ENCODE measurements at places on chromosomes 2 and 18. TPM values are rescaled to one million over a fixed set of nuclear protein-coding genes. Genes with fewer than 3 reads are reported as not detected.

- no peak overlapping the region for H3K4me3 ChIP-seq
- no peaks in the 10 kb centered on the region for H3K27me3 ChIP-seq
- H3K27ac ChIP-seq, result no peak overlapping the region
- no peaks in the 10 kb centered on the region for H3K36me3 ChIP-seq
Measured at GRCh38 chr2:86274265-86274917, 63.0 kb downstream of the REEP1 start.

DNA sequence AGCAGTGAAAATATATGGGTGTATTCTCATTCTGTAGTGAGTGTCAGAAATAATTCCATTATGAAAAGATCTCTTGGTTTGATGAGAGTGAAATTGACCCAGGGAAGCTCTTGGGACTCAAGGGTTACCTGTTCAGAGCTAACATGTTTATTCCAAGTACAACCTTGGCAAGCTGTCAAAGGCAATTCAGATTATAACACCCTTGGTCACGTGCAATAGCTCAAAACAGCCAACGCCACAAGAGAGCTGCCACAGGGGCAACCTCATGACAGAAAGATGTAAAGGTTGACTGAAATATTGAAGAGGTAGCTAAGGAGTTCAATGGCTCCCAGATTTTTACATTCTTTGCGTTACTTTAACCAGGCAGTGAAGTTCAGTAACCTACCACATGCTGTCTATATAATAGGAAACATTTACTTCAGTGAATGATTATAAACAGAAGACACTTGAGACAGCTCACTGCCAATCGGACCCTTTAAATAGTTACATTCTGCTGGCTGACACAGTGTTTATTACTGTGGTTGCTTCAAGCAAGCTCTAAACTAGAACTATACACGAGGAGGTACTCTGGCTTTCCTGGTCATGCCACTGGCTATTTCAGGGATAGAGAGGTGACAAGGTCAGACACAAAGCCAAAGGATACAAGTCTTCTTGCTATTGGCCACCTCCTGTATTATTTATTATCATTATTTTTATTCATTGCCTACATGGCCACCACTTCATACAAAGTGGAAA lies 187.3 kb downstream of the PID1 start:
- no peak overlapping the region for H3K4me3 ChIP-seq
- H3K36me3 ChIP-seq, result no peaks in the 10 kb centered on the region
- no peaks in the 10 kb centered on the region for H3K27me3 ChIP-seq
- peak overlapping the region; percentile 52 for H3K27ac ChIP-seq
- H3K4me1 ChIP-seq, result no peaks in the 10 kb centered on the region
- no peak for DNase-seq

DNA sequence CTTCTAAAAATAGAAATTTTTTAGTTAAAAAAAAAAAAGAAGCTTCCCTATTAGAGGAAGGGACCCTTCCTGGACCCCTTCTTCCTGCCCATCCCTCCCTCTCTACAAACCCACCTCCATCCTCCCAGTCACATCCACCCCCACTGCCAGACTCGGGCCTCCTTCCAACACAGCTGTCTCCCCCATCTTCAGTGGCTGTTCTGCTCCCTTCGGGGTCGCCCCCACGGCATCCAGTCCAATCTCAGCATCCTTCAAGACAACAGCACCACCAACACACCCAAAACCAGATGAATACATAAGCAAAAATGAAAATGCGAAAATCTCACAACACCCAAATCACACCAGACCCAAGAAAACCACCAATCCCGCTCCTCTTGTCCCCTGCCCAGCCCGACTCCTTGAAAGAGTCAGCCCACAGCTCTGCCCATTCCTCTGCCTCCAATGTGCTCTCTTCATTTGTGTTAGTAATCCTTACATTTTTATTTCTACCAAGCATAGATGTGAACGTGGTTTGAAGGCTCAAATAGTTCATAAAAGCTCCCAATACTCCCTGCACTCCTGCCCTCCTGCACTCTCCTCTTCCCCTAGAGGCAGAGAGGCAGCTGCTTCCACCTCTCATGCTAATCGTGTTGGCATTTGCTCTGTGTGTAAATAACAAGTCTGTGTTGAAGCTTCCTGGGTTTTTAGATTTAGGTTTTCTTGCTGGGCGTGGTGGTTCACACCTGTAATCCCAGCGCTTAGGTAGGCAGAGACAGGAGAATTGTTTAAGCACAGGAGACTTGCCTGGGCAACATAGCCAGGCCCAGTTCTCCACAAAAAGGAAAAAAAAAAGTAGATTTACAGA lies 37.0 kb downstream of the MAL start:
- H3K4me1 ChIP-seq, result no peaks in the 10 kb centered on the region
- no peaks in the 10 kb centered on the region for H3K27me3 ChIP-seq
- H3K4me3 ChIP-seq, result no peak overlapping the region
- H3K36me3 ChIP-seq, result no peaks in the 10 kb centered on the region
- DNase-seq, result no peak

DNA sequence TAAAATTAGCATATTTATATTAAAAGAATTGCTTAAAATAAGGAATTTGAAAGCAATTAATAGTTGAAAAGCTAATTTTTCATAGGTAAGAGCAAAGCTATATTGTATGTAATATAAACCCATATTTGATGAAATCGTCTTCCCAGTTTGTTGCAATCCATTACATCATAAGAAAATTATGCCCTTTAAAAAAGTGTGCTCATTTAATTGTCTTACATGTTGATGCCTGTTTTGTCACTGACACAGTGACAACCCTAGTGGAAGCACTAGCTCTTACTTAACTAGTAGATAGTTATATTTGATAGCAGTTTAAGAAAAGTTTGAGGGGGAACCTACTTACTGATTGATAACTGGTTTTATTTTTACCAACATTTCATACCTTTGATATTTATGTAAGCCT lies 30.0 kb upstream of the IL18RAP start:
- H3K27me3 ChIP-seq, result no peaks in the 10 kb centered on the region
- no peak for DNase-seq
- no peak overlapping the region for H3K4me3 ChIP-seq

GRCh38 chr2:130998561-130998960 lies 94.7 kb downstream of the FAM168B start:
- no peak for DNase-seq
- H3K36me3 ChIP-seq, result no peaks in the 10 kb centered on the region
- no peak overlapping the region for H3K27ac ChIP-seq
- H3K27me3 ChIP-seq, result no peaks in the 10 kb centered on the region

GRCh38 chr18:78893281-78894032 lies 86.2 kb upstream of the SALL3 start:
- no peak overlapping the region for H3K4me3 ChIP-seq
- H3K36me3 ChIP-seq, result no peaks in the 10 kb centered on the region
- H3K27ac ChIP-seq, result no peak overlapping the region

- H3K4me3 ChIP-seq, result no peak overlapping the region
- H3K4me1 ChIP-seq, result no peaks in the 10 kb centered on the region
- H3K27ac ChIP-seq, result no peak overlapping the region
- H3K36me3 ChIP-seq, result no peaks in the 10 kb centered on the region
- H3K27me3 ChIP-seq, result no peaks in the 10 kb centered on the region
Measured at GRCh38 chr18:5668087-5668715, 124.4 kb upstream of the EPB41L3 start.

GRCh38 chr2:98608962-98609604 lies 694 bp downstream of the UNC50 start:
- no peaks in the 10 kb centered on the region for H3K4me1 ChIP-seq
- H3K27ac ChIP-seq, result peak overlapping the region; percentile 95
- no peaks in the 10 kb centered on the region for H3K27me3 ChIP-seq
- peaks cover 41% of the 10 kb centered on the region for H3K36me3 ChIP-seq
- no peak for DNase-seq
- peak overlapping the region; percentile 74 for H3K4me3 ChIP-seq

- H3K4me3 ChIP-seq, result no peak overlapping the region
- DNase-seq, result peak; percentile 44
Measured at GRCh38 chr2:239831001-239831731, 194.0 kb downstream of the NDUFA10 start.

- H3K27ac ChIP-seq, result no peak overlapping the region
- H3K36me3 ChIP-seq, result no peaks in the 10 kb centered on the region
Measured at GRCh38 chr2:136130511-136130910, 12.6 kb upstream of the CXCR4 start.

DNA sequence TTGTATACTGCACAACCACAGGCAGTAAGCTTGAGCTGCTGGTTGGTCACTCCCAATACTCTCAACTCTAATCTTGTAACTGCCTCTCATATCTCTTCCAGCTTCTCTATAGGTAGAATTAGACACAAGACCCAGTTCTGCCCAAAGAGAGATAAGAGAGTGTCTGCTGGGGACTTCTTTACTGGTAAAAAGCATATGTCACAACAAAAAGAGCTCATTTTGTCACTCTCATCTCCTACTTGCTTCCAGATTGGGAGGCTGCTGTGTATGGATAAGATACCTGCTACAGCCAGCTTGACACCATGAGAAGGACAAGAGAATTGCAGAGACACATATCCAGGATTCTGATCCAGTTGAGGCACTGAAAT lies 165.2 kb downstream of the PTH2R start:
- no peaks in the 10 kb centered on the region for H3K36me3 ChIP-seq
- H3K4me3 ChIP-seq, result no peak overlapping the region
- no peaks in the 10 kb centered on the region for H3K27me3 ChIP-seq
- H3K4me1 ChIP-seq, result no peaks in the 10 kb centered on the region
- H3K27ac ChIP-seq, result no peak overlapping the region
- DNase-seq, result no peak

DNA sequence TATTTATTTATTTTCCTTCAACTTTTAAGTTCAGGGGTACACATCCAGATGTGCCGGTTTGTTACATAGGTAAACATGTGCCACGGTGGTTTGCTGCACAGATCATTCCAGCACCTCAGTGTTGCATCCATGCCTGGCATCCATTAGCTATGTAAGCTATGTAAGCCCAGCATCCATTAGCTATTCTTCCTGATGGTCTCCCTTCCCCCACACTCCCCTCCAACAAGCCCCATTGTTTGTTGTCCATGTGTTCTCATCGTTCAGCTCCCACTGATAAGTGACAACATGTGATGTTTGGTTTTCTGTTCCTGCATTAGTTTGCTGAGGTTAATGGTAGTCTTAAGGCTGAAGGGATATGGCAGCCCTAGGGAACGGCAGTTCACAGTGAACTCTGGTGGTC lies 203.4 kb downstream of the CTNNA2 start:
- DNase-seq, result no peak
- no peak overlapping the region for H3K4me3 ChIP-seq
- no peaks in the 10 kb centered on the region for H3K4me1 ChIP-seq
- H3K27ac ChIP-seq, result no peak overlapping the region
- no peaks in the 10 kb centered on the region for H3K27me3 ChIP-seq

- peak overlapping the region; percentile 54 for H3K27ac ChIP-seq
- no peak for DNase-seq
- H3K27me3 ChIP-seq, result no peaks in the 10 kb centered on the region
- H3K4me3 ChIP-seq, result peak overlapping the region; percentile 10
- no peaks in the 10 kb centered on the region for H3K36me3 ChIP-seq
Measured at GRCh38 chr18:55406451-55406991, 181.5 kb downstream of the TCF4 start.

- peak; percentile 11 for DNase-seq
- H3K27ac ChIP-seq, result no peak overlapping the region
- no peaks in the 10 kb centered on the region for H3K27me3 ChIP-seq
- H3K4me3 ChIP-seq, result no peak overlapping the region
- H3K36me3 ChIP-seq, result peaks cover 16% of the 10 kb centered on the region
Measured at GRCh38 chr2:23700627-23701026, 226.3 kb downstream of the ATAD2B start.

GRCh38 chr2:137775529-137775928 lies 188.7 kb upstream of the HNMT start:
- no peaks in the 10 kb centered on the region for H3K4me1 ChIP-seq
- H3K4me3 ChIP-seq, result no peak overlapping the region
- H3K27me3 ChIP-seq, result no peaks in the 10 kb centered on the region
- DNase-seq, result no peak
- no peaks in the 10 kb centered on the region for H3K36me3 ChIP-seq
- H3K27ac ChIP-seq, result no peak overlapping the region

IL1F10 gene
- total RNA-seq, result not detected

ITPRID2 gene
- total RNA-seq, result 52.0 TPM

TLX2 gene
- total RNA-seq, result not detected

FTCDNL1 gene
- total RNA-seq, result 2.8 TPM

TMEM198 gene
- 4.3 TPM for total RNA-seq

AUP1 gene
- 80.9 TPM for total RNA-seq

MAL gene
- 8.7 TPM for total RNA-seq

All from right atrium auricular region (tissue), 2 donors.